SK-N-MC (cell line): ENCODE measurements at places on chromosomes 11 and 22.

DNA sequence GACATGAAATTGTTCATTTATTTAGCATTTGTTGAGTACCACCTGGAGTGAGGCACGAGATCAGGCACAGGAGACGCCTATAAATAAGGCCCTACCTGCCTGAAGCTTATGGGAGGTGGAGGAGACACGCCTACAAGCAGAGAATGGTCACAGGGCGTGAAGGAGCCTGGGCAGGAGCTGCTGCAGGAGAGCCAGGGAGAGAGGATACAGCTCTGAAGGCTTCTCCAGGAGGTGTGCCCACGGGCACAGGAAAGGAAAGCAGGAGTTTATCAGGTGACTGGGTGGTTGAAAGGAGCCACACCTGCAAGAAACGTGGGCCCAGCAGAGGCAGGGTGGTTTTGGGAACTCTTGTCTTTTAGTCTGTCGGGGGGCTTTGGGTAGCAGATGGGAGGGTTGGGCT is 70.3 kb downstream of the BMAL1 start:
- DNase-seq: no peak

DNA sequence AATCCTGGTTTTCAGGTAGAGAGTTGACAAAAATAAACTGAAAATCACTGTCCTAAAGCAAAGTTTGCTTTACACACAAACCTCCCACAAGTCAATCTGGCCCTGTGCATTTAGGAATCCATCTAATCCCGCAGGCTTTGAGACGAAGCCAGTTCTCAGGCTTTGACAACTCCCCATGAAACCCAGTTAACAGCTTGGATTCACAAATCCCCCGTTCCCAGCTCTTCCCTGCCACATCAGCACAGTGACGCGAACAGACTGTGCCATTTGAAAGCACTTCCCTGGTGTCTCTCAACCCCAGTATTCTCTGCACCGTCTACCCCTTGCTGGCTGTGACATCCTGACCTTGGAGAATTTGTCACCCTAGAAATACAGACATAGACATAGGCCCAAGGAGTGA is 117.8 kb downstream of the OPCML start:
- DNase-seq: no peak

DNA sequence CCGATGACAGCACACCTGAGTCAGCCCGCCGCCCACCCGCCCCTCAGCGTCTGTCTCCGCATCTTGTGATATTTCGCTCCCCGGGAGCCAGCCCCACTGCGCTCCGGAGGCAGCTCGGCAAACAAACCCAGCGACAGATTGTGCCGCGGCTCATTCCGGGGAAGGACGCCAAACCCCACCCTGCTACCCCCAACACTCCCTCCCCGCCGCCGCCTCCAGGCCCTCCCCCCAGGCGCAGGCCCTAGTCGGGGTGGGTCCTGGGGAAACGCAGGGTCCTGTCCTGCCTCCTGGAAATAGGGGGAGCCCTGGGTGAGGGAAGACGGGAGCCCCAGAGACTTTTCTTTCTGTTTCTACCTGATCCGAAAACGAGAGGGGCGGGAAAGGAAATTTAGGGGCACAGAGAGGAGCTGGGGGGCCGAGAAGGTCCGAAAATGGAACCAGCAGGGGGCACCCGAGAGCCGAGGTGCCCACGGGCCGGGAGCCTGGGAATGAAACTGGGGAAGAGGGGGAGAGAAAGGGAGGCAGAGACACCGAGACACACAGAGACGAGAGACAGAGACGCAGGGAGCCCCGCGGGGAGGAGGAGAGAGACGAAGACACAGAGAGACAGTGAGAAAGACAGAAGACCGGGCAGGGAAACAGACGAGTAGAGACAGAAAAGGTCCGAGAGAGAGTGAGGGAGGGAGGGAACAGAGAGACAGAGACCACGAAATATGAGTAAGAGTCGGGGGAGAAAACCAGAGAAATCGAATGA is 1.7 kb upstream of the RTN4RL2 start:
- no peak for DNase-seq

GRCh38 chr22:41687901-41688364 is 734 bp downstream of the SNU13 start:
- no peak for DNase-seq

- DNase-seq: no peak
These were observed 6.5 kb downstream of the APOL2 start for GRCh38 chr22:36232715-36233401.

DNA sequence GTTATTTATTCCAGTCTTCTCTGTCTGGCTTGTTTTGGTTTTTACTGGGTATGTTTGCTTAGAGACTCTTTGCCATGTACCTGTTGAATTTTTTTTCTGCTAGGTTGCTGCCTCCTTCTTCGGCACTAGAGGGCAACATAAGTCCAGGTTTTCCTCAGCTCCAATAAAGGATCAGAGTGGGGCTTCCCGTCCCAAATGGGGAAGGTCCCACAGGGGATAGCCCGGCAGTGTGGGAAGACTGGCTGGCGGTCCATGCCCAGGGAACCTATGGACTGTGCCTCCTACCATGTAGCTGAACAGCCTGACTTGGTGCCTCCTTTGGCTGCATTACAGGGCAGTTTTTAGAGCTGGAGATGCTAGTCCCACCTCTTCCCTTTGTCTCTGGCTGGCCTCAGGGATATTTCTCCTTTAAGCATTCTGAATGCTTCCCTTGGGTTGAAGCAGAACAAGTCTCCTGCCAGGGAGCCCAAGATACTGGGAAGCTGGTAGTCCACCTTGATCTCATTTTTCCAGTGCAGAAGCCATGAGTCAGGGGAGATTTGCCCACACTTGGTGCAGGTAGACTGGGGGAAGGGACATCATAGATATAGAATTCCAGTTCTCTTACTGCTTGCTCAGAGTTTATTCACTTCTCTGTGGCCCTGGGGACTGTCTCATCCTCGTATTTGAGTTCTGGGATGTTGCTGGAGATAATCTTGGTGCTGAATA is 60.2 kb downstream of the BRD1 start:
- peak; percentile 42 for DNase-seq

- DNase-seq: no peak
These were observed 12.7 kb downstream of the SREBF2 start for GRCh38 chr22:41845380-41846267.

DNA sequence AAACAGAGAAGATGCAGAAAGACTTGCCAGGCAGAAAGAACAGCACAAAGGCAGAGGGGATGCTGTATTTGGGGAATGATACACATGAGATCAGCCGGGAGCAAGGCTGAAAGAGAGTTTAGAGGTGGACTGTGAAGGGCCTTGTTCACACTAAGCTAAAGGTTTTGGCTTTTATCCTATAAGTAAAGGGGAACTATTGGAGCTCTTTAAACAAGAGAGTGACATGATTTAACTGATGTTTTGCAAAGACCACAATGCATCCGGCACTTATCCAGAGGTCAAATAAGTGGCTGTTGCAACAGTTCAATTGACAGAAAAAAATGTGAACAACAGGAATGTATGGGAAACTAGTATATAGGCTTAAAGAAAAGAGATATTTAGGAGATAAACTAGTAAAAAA is 64.7 kb upstream of the RRAS2 start:
- no peak for DNase-seq

DNA sequence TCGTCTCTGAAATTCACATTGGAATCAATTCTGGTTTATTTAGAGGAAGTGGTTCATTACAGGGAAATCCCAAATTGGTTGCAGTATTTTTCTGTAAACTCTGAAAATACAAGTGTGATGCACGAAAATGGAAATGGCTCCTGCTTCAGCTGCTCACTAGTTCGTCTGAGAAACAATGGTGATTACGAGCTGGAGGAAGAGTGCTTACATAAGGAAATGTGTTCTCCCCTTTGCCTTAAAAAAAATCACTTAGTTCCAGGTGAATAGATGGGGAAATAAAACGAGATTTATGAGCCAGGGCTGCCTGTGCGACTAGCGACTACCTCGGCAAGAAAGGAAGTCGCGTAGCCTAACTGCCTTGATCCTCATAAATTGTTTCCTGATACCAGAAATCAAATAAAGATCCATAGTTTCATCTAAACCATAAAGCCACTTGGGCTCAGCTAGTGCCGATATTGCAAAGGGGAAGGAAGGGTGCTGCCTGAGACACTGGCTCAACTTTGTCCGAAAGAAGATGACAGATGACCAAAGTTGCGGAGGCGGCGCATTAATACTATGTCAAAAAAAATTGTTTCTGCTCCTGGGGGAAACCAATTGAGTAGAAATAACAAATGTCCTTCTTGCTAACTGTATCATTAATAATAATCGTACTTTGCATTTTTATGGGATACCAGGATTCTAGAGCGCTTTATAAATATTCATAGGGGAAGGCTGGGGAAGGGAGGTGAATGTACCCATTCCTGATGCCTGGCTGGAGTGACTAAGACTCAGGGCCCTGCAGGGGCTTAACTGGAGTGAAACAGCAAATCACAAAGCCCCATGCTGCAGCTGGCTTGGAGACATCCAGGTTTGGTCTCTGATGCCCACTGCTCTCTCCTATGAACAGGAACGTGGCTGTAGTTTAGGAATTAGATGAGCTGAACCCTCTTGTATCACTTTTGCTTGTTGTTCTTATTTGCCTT is 185.7 kb downstream of the BLID start:
- no peak for DNase-seq

GRCh38 chr11:4134806-4135205 is 40.2 kb downstream of the RRM1 start:
- DNase-seq: no peak

GRCh38 chr11:126211236-126212088 is at the start of the genes FAM118B and RPUSD4:
TSS of gene FAM118B (plus strand) at chr11:126211782. CDS start at chr11:126235002, 23,220 bp downstream.
TSS of gene RPUSD4 (minus strand) at chr11:126211650. CDS start at chr11:126211638, 12 bp downstream.
- DNase-seq: peak; percentile 63

DNA sequence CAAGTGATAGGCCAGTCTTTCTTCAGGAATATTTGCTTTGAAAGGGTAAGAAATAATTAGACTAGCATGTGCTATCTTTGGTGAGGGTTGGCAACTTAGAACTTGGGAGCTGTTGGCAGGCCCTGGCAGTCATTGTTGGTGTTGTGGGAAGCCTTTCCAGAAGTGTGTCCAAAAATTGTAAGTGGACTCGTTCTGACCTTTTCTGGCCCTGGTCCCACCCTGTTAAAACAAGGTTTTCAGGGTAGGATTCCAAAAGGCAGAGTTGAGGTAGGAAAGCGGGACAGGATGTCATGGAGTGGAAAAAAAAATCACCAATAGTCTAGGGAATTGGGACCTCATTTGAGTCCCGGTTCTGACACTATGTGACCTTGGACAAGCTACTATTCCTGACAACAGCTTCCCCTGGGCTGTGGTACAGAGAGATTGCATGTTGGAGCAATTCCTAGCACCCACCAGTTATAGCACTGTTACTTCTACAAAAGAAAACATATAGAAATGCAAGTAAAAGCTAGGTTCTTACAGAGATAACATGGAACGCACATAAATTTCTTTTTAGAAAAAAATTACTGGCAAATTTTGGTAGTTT is 299.3 kb upstream of the DDI1 start:
- no peak for DNase-seq

DNA sequence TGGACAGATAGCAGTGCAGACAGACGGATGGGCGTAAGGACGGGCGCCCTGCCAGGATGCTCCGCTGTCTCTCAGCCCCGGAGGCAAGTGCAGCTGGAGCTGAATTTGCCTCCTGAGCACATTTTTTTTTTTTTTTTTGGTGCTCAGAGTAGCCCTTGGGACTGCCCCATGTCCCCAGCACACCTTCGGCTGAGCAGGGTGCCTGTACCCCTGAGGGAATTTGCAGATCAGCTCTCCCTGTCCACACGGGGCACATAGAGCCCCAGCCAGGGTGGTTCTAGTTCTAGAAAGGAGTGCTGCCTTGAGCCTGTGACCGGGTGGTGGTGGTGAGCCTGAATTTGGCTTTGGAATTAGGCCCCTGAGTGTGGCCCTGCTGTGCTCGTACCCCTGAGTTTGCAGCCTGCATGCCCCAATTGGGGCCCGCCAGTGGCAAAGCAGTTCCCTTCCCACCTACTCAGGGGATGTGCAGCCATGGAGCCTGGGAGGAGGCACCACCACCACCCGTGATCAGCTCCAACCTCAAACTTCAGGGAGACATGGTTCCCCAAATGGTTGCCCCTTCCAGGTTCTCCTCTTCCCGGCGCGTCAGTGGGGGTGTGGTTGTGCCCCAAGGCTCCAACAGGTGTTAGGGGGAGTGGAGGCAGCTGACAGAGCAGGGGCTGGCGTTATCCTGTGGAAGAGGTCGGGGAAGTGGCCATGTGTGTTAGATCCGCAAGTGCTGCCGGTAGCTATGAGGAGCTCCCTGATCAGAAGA is 1232.7 kb downstream of the BRD1 start:
- DNase-seq: no peak

DNA sequence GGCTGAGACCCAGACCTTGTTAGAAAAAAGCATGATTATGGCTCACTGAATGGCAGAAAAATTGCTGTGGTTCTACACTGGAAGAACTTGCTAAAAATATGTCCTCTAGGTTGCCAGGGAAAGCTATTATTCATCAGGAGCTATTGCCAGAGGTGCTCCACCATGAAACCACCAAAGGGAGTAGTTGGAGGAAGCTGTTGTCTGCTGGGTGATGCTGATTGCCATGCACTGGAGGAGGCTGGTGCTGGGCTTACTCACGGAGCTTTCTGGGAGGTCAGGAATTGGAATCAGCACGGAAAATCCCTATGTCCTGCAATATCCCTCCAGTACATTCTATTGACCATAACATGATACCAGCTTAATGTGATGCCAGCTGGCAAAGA is 199.6 kb upstream of the ZBED5 start:
- DNase-seq: no peak

GRCh38 chr11:10481560-10482349 is 26.7 kb downstream of the AMPD3 start:
- no peak for DNase-seq

- DNase-seq: no peak
These were observed 1.7 kb downstream of the PPFIBP2 start for GRCh38 chr11:7515447-7515886.
